ENCODE measurements at places on chromosomes 6 and 20.

DNA sequence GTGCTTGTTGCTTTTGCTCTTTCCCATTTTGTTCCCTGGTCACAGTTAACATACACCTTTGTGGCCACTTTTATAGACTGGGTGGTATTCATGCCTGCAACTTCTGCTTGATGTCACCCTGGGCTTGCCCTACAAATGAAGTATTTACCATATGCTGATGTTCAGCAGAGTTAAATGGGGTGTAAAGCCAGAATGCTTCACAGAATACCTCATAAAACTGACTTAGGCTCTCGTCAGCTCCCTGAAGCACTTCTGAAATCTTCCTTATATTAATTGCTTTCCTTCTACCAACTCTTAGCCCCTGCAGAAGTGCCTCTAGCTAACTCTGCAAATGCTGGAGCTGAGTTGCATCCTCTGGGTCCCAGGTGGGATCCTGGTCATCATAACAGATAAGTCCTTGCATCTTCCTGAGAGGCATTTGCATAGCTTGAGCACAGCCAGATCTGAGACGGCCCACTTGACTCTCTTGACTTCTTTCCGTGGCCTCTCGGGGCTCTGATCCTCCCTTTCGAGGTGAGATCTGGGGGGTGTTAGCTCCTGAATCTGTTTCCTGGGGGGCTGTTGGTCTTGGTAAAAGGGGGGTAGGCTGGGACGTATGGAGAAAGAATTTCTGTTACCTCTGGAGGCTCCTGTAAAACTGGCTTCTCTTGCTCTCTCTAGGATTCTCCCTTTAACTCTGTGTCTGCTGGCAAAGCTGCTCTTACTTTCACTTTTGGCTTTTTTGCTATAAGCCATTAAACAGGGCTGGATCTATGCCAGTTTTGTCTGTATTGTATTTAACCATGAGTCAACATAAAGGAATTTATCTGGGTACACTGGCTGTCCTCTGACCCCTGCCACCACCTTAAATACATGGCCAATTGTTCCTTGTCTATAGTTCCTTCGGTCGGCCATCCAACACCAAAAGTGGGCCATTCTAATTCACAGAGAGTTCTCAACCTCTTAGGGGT is 223.0 kb upstream of the SYNCRIP start:
- DNase-seq = no peak

DNA sequence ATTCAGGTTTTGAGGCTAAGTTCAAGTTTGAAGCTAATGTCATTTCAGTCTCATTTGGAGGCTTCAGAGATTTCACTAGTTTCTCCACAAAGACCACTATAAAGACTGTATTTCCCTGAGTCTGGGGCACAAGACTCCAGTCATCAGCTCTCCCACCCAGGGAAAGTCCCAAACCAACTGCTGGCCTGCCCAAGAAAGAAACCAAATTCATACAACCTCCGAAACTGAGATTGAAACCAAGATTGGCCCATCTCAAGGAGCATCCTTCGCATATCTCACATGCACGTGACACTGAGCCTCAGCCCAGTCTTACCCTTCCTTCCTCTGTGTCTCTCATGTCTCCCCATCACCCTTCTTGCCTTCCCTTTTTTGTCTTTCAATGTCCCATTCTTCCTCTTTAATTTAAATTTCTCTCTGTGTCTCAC is 3.5 kb upstream of the LTA start:
- peak; percentile 81 for DNase-seq

DNA sequence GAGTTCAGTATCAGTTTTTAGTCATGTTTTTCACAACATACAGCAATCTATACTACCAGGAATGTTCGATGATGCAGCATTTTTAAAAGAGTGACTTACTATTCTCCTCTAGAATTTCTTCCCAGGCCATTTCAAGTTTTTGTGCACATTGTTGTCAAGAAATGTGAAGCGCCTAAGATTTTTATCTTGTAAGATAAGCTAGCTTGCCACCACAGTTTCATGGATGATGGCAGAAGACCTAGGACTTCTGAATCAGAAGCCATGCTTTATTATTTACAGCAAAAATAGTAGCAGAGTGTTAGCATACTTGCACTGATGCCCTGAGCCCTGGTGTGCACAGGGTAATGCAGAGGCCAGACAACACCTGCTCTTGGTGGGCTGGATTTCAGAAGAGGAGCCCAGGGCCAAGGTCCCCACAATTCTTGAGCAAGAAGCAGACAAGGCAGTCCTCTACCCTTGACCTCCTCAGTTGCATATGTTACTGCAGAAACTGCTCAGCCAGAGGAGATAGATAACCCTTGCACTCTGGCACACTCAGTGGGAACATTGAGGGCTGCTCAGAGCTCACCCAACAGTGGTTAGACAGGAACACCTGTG is 99.2 kb downstream of the QKI start:
- DNase-seq = no peak

- no peak for DNase-seq
Observed at GRCh38 chr20:7333841-7334240, 566.4 kb downstream of the BMP2 start.

GRCh38 chr6:168193816-168194721 is 115.1 kb upstream of the FRMD1 start:
- no peak for DNase-seq

GRCh38 chr6:12931639-12932038 is 215.1 kb downstream of the PHACTR1 start:
- no peak for DNase-seq

DNA sequence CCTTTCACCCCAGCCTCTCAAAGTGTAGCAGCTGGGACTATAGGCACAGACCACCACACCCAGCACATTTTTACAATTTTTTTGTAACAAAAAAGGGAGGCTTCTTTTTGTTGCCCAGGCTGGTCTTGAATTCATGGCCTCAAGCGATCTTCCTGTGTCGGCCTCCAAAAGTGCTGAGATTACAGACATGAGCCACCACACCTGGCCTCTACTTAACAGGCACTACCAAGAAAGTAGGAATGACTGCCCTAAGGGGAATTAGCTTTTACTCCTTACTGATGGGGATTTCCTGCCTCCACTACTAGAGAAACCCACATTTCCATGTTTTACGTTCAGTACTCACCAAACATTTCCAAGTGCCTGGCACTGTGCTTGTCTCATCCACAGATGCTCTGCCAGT is 109.6 kb downstream of the CARMIL1 start:
- no peak for DNase-seq

DNA sequence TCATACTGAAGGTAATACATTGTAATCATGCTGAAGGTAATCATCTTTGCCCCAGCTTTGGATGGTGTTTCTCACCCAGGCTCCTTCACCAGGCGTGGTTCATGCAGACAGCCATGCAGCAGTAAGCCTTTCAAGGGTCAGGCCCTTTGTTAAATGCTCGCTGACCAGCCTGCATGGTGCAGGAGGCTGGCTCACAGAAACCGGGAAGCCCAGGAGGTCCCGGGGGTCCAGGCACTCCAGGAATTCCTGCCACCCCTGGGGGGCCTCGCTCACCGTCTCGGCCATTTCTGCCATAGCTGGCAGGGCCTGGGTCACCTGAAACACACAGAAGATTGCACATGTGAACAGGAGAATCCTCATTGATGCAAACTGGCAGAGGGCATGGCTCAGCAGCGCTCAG is 86.1 kb downstream of the COL9A1 start:
- no peak for DNase-seq

- DNase-seq = peak; percentile 68
Observed at GRCh38 chr6:134373282-134373922, 55.5 kb upstream of the SGK1 start.

DNA sequence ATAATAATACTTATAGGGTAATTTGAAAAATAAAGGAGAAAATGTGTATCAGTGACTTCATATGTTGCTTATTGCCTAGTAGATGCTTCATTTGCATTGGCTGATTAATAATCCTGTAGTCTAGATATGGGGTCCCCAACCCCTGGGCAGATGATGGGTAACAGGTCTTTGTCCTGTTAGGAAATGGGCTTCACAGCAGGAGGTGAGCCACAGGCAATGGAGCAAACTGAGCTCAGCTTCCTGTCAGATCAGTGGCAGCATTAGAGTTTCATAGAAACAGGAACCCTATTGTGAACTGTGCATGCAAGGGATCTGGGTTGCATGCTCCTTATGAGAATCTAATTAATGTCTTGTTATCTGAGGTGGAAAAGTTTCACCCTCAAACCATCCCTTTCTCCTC is 1049.5 kb upstream of the EPHA7 start:
- DNase-seq = no peak

- DNase-seq = no peak
Observed at GRCh38 chr20:38219006-38219950, 41.3 kb downstream of the KIAA1755 start.

- no peak for DNase-seq
Observed at GRCh38 chr6:5996714-5997419, 9.9 kb downstream of the NRN1 start.

- no peak for DNase-seq
Observed at GRCh38 chr6:95244751-95245150, 332.6 kb upstream of the MANEA start.

- no peak for DNase-seq
Observed at GRCh38 chr20:37973059-37973910, 60.0 kb downstream of the TTI1 start.

GRCh38 chr20:63248835-63249591 is 5.2 kb downstream of the NKAIN4 start:
- DNase-seq = no peak

GRCh38 chr6:162712694-162713093 is 14.9 kb downstream of the PRKN start:
- no peak for DNase-seq

GRCh38 chr20:47304287-47304686 is 52.2 kb downstream of the ZMYND8 start:
- DNase-seq = no peak

DNA sequence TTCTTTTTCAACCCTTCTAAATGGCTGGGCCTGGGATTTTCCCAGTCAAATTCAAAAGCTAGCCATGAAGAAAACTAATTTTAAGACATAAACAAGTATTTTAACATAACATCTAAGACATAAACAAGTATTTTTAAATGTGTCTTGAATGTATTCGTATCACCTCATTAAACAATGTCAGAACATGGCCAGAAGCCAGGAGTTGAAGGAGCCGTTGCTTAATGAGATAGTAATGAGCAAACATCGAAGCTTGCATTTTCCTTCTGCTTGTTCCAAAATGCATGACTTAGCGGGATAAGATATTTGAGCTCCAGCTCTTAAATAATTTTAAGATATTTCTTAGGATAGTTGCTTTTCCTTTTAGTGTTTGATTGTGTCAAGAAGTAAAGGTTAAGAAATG is 4.2 kb upstream of the RNF182 start:
- no peak for DNase-seq

GRCh38 chr20:2972126-2972525 is 71.3 kb upstream of the GNRH2 start:
- DNase-seq = no peak

DNA sequence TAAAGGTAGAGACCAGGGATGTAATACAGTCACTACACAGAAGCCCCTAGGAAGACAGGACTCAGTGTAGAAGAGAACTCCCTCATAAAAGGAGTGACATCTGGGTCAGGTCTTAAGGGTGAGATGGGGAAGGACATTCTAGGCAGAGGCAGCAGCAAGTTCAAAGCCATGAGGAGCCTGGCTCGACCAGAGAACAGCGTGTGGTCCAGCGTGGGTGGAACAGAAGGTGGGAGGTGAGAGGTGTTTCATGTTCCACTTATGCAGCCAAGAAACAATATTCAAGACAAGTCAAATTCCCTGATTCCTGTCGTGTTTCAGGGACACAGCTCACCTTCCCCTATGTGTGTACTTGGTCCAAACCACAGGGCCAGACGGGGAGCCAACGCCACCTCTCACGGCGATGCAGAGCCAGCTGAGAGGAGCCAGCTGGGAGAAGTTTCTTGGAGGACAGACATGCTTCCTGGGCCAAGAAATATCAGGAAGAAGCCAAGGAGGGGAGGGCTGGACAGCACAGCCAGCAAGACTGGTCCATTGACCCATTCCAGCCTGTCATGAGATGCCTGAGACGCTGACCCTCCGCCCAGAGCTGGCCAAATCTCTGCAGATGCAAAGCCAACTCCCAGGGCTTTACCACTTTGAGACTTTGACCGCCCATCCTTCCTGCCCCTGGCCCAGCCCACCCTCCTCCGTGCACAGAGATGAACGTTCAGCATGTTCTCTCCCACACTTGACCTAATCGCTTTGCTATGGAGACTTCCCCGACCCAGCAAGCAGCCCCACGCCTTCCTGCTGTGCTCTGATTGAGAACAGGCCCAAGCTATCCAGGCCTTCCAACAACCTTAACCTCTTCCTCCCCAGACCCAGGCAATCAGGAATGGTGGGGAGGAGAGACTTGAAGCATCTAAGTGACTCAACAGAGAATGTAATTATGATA is 113.8 kb downstream of the PRND start:
- no peak for DNase-seq

DNA sequence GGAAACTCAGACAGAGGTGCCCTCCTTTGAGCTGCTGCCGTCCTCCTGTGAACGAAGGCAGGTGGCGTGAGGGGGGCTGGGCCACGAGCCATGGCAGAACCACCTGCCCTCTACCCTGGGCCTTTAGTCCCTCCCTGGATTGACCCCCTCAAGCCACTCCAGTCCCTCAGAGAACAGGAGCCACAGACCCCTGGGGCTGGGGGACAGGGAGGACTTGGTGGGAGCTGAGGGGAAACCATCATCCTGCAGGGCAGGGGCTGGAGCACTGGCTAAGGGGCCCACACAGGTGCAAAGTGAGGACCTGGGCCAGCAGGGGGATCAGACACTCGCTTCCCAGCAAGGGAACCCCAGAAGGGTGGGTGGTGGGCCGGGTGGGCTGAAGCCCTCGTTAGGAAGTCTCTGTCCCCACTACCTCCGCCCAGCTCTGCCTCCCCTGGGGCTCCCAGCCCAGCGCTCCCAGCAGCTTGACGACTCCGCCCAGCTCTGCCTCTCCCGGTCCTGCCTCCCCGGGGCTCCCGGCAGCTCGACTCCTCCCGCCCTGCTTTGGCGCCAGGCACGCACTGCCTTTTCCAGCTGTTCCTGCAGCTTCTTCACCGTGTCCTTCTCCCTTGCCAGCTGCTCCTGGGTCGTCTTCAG is 44.4 kb downstream of the DSTN start:
- no peak for DNase-seq

- DNase-seq = no peak
Observed at GRCh38 chr20:13159889-13160288, 61.2 kb upstream of the ISM1 start.

DNA sequence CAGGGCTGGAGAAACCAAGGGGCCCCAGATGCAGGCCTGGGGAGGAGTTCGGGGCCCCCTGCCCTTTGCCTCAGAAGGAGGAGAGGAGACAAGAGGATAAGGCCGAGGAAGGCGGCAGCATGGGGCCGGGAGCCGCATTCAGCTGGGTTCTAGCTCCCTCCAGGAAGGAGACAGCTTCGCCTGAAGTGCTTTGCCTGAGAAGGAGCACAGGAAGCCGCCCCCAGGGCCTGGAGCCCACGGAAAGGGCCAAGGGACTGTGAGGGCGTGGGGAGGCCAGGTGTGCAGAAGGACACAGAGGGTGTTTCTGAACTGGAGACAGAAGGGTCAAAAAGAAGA is 121.4 kb downstream of the AGPAT4 start:
- DNase-seq = no peak

- DNase-seq = peak; percentile 14
Observed at GRCh38 chr20:16069389-16070010, 503.7 kb downstream of the KIF16B start.

DNA sequence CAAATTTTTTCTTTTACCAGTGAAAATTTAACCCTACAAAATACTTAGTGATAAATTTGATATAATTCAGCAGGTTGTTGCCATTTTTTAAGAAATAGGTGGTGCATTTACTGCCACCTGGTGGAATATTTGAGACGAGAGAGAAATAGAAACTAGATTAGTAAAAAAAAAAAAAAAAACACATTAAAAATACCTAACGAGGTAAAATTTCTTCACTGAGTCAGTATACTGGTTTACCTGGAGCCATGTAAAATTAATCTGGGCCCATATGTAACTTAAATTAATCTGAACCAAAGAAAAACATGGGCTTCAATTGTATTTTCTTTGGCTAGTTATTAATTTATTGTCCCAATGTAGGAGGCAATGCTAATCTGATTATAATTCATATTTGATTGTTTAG is 520.8 kb downstream of the EPM2A start:
- DNase-seq = no peak
